Stimulated activated CD8-positive, alpha-beta memory T cell treated with anti-CD3 and anti-CD28 coated beads, Interleukin-2, amount 100 ng/mL, for 1 hour (primary cell): ENCODE measurements at places on chromosomes 13 and 19.
A peak's percentile ranks its signal among the peaks of the same experiment; 100 is the strongest.

GRCh38 chr13:77291774-77292173, 35.1 kb downstream of the MYCBP2 start:
- no peak for DNase-seq

- DNase-seq, result no peak
These were observed 767.9 kb upstream of the SLITRK6 start for GRCh38 chr13:86567119-86567518.

DNA sequence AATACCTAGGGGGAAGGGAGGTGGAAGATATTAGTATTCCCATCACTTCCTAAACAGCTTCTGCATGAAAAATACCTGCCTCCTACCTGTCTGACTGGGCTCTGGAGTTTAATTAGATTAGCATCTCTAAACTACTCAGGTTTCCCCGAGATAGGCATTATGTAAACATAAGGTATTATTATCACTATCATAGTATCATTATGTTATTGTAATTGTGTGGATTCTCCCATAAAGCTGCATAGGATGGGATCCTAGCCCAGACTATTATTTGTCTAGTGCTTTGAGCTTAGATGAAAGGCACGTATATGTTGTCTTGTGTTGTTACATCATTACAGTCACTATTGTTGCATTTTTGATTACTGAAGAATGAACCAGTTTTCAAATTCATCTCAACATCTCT, 115.2 kb upstream of the SOX21 start:
- DNase-seq, result no peak

DNA sequence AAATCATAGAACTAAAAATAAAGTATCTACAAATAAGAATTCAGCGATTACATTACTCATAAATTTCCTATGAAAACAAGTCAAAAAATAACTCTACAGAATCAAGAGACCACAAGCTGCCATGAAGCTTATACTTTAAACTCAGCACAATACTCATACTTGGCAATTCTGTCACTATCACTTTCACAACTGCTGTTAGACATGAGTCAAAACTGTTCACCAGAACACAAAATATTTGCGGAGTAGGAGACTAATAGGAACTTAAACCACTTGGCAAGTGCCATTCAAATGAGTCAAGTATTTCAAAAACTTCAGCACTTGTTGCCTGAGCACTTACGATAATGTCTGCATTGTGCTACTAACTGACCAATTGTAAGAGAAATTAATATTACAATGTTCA, 387.8 kb upstream of the GPC6 start:
- no peak for DNase-seq

DNA sequence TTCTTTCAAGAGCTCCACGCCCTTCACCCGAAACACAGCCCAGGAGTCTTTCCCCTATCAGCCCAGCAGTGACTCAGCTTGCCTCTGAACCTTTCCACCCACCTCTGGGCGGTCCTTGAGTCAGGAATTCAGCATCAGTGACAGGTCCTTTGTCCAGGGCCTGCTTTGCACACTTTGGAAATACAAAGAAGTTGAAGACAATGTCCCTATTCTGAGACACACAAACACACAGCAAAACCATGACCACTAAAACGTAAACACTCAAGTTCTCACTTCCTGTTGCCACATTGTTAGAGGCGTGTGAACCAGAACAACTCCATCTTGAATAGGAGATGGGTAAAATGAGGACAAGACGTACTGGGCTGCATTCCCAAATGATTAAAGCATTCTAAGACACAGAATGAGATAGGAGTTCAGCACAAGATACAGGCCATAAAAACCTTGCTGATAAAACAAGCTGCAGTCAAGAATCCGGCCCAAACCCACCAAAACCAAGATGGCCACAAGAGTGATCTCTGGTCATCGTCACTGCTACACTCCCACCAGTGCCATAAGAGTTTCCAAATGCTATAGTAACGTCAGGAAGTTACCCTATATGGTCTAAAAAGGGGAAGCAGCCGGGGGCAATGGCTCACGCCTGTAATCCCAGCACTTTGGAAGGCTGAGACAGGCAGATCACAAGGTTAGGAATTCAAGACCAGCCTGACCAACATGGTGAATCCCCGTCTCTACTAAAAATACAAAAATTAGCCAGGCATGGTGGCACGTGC, 49.2 kb upstream of the ATP12A start:
- DNase-seq, result no peak

DNA sequence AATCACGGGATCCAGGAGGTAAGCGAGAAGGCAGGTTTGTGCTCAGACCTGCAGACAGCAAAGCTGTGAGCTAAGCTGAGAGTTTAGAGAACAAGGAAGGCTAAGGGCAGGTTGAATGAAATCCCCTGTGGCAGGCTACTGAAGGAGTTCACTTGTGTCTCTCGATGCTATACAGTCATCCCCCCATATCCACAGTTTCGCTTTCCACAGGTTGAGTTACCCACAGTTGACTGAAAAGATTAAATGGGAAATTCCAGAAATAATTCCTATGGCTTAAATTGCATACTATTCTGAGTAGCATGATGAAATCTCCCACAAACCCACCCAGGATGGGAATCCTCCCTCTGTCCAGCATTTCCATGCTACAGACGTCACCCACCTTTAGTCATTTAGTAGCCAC, 49.6 kb downstream of the ABCC4 start:
- DNase-seq, result no peak

GRCh38 chr13:93262729-93263345, 36.2 kb downstream of the GPC6 start:
- no peak for DNase-seq

DNA sequence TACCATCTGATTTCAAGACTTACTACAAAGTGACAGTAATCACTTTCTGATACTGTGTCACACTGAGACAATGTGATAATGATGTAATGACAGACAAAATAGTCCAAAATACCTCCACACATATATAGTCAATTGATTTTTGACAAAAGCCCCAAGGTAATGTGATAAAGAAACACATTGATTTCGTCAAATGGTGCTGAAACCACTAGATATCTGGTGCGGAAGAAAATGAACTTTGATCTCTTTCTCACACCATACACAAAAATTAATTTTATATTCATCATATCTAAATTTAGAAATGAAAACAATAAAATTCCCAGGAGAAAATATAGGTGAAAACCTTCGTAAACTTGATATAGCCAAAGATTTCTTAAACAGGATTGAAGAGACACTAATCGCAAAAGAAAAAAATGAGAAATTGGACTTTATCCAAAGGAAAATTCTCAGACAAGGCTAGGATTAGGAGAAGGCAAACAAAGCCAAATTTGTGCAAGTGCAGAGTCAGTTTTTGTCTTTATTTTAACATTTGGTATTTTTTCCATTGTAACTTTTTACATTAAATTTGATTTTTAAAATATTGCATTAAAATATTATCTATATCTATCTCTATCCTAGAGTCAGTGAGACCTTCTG, 739.9 kb downstream of the DIAPH3 start:
- DNase-seq, result no peak

DNA sequence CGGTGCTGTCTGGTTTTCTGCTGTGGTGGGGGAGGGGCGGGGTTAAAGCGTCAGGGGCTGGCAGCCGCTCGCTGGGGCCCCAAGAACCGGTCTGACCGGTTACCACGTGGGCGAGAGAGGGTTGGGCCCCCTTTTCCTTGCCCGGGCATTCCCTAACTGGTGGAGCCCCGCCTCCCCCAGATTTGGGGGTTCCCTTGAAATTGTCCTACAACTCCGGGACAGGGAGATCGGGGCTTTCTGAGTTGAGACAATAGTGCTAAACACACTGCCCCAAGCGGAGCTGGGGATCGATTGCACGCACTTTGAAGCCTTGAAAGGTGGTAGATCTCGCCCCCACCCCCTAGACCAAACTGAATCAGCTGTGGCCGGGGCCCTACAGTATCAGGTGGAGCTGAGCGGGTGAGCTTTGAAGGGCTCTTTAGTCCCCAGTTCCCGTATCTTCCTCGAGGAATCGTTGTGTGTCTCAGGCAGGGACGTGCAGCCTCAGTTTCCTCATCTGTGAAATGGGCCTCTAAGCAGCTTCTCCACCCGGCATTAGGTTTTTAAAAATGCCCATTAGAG, 4.8 kb downstream of the IER2 start:
- DNase-seq, result peak; percentile 65

- no peak for DNase-seq
These were observed 92.6 kb downstream of the SIPA1L3 start for GRCh38 chr19:37999309-38000213.

- no peak for DNase-seq
These were observed 94.5 kb upstream of the VSTM2B start for GRCh38 chr19:29431332-29431731.

- no peak for DNase-seq
These were observed 329.3 kb downstream of the FGF9 start for GRCh38 chr13:22000191-22000590.

- no peak for DNase-seq
These were observed 107.3 kb upstream of the TNFSF11 start for GRCh38 chr13:42466609-42467008.

DNA sequence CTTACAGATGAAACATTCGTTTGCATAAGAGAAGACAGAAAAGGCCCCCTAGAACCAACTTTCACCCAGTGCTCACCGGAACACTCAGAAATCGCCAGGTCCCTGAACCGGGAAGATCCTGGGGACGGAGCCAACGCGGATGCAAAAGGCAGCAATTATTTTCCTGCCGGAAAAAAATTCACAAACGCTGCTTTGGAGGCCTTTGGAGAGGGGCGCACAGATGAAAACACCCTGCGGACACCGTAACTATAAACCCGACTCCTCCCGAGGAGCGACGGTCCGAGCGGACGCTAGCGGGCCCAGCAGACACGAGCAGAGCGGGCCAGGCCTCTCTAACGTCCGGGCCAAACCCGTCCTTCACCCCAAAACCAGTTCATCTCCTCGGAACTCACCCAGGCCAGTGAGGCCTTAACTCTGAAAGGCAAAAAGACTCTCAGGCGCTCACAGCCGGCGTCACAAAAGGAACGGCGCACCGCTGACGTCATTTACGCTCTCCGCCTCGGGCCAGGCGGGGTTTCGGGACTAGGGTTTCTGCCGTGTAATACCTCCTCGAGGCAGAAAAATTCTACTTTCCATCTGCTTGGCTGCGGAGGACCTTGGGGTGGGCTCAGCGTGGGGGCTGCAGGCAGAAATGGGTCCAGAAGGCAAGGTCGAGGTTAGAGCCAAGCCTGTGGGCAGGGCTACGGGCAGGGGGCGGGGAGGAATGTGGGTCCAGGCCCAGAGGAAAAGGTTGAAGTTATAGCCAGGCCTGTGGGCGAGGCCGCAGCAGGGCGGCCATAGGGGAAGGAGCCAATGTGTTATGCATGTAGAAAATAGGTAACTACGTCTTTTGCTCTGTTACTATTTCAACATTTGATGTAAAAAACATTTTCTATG, at the start of gene ZNF426:
Gene ZNF426, minus strand, starts transcription at position 463 of the 876 bp plus-strand sequence. CDS start 2,413 bp downstream, outside the sequence.
- peak; percentile 62 for DNase-seq

GRCh38 chr19:2809387-2810140, 10.1 kb upstream of the ZNF554 start:
- no peak for DNase-seq

- no peak for DNase-seq
These were observed 1426.8 kb downstream of the SLITRK5 start for GRCh38 chr13:89097994-89098393.

GRCh38 chr19:12667731-12668302, 1.2 kb downstream of the WDR83 start:
- no peak for DNase-seq

- no peak for DNase-seq
These were observed 4.1 kb downstream of the ZNF296 start for GRCh38 chr19:45071969-45072790.

GRCh38 chr19:33096005-33096404, 15.0 kb downstream of the GPATCH1 start:
- DNase-seq, result no peak

DNA sequence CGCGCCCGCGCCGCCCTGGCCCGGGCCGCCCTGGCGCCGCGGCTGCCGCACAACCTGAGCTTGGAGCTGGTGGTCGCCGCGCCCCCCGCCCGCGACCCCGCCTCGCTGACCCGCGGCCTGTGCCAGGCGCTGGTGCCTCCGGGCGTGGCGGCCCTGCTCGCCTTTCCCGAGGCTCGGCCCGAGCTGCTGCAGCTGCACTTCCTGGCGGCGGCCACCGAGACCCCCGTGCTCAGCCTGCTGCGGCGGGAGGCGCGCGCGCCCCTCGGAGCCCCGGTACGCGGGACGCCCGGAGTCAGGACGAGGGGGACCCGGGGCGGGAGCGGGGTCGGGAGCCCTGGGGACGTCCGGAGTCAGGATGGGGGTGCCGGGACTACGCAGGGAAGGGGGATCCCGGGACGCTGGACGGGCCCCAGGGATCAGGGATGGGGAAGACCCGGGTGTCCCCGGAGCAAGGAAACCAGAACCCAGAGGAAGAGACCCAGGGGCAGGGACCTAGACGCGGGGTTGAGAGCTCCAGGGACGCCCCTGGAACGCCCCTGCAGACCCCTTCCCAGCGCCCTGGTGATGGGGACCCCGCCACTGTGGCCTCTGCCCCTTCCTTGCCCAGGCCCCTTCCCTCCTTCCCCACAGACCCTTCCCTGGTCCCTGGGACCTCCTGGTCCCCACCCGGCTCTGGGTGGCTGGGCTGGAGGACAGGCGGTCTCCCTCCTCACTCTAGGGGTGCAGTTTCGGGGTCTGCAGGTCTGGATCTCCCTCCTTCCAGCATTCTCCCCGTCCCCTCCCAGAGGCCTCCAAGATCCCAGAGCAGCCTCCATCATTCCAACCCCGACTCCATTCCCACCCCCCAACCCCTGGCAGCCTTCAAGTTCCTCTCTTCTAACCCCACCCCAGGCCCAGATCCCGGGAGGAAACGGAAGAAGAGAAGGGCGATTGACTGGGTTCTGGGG, 645 bp downstream of the GRIN3B start:
- DNase-seq, result no peak

DNA sequence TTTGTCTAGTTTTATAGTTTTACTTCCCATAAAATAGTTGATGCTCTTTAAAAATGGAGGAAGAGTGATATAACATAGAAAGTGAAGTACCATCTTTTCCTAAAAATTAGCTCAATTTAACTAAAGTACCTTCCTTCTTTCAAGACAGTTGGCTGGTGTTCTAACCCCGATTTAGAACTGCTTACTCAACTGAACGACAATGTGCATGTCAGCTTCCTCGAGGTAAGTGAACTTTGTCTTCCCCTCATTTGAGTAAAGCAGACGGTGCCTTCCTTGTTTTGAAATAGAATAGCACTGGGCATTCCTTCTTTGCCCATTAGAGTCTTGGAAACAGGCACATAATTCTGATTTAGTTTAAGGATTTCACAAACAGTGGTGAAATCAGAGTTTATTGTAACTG, 1519.2 kb downstream of the EFNB2 start:
- no peak for DNase-seq

GRCh38 chr13:113907635-113908617, 44.0 kb upstream of the GAS6 start:
- no peak for DNase-seq

DNA sequence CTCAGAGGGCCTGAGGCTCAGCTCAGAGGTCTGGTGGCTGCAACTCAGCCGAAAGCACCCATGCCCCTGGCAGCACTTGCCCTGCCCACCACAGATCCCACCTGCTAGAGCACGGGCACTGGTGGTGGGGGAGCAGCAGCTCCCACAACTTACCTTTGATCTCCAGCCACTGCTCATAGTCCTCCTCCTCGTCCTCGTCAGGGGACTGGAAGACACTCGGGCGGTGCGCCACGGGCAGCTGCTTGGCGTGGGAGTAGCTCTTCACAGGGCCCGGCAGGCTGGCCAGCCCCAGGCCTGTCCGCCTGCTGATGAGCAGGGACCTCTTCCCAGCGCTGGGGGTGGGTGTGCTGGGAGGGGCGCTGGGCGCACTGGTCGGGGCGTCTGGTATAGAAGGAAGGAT, 14.6 kb downstream of the SUGP1 start:
- DNase-seq, result no peak
